Activated effector memory CD4-positive, alpha-beta T cell treated with Interleukin-2 at 50 U/mL for 16 hours (primary cell): ENCODE measurements at places on chromosomes 2 and 18.

DNA sequence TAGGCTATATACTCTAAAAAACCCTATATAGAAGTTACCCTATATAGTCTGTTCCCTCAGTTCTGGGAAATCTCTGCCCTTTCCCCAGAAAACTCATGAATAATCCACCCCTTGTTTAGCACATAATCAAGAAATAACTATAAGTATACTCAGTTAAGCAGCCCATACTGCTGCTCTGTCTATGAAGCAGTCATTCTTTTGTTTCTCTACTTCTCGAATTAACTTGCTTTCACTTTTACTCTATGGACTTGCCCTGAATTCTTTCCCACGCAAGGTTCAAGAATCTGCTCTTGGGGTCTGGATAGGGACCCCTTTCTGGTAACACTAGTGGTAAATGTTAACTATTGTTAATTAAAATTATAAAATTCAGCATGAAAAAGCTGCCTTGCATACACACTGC, 17.4 kb upstream of the AP1S3 start:
- no peak for DNase-seq

GRCh38 chr18:10378688-10379420, 75.6 kb upstream of the APCDD1 start:
- no peak for DNase-seq

GRCh38 chr2:241563981-241564595, 5.5 kb downstream of the BOK start:
- no peak for DNase-seq

DNA sequence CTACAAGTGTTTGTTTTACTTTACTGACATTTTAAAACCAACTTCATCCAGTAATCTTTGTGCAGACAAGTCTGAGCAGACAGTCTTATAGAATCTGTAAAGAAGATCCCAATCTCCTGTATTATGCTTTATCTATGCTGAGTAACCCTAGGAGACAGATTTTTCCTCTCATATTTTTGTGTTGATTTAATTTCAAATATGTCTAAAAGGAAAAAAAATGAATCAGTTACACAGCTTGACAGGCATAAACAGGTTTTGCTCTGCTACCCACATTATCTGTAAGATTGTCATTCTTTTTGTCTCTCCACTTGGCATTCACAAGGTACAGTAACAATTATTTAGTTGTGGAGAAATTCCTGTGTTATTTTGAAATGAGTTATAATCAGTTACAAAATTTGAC, 415.0 kb downstream of the NYAP2 start:
- DNase-seq: no peak

DNA sequence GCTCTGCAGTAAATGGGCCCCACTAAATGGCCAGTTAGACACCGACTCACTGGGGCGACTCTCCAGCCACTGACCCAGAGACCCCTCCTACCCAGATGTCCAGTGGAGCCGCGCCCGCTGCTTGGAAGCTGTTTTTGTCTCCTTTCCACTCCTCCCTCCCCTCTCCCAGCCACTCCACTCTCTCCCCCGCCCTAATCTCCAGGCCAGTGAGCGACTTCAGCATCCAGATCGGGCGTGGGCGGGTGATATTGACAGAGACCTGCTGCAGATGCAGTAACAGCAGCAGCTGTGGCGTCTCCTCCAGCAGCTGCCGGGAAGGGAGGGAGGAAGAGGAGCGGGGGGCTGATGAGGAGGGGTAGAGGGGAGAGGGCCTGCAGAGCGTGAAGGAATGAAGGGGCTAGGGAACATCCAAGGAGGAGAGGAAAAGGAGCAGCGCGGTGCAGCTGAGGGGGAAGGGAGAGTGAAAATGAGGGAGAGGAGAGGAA, at the start of gene SCN7A:
Gene SCN7A, minus strand, starts transcription at position 110 of the 485 bp plus-strand sequence. CDS start 16,553 bp downstream, outside the sequence.
- DNase-seq: no peak
